ENCODE measurements at places on chromosomes 4 and X. TPM values are rescaled to one million over a fixed set of nuclear protein-coding genes. Genes with fewer than 3 reads are reported as not detected.

PUDP gene
- total RNA-seq = 15.3 TPM

GRCh38 chrX:19005909-19006308 is 22.0 kb upstream of the PHKA2 start:
- no peak for DNase-seq

- no peak for DNase-seq
Measured at GRCh38 chr4:151928112-151928511, 167.3 kb upstream of the GATB start.

DNA sequence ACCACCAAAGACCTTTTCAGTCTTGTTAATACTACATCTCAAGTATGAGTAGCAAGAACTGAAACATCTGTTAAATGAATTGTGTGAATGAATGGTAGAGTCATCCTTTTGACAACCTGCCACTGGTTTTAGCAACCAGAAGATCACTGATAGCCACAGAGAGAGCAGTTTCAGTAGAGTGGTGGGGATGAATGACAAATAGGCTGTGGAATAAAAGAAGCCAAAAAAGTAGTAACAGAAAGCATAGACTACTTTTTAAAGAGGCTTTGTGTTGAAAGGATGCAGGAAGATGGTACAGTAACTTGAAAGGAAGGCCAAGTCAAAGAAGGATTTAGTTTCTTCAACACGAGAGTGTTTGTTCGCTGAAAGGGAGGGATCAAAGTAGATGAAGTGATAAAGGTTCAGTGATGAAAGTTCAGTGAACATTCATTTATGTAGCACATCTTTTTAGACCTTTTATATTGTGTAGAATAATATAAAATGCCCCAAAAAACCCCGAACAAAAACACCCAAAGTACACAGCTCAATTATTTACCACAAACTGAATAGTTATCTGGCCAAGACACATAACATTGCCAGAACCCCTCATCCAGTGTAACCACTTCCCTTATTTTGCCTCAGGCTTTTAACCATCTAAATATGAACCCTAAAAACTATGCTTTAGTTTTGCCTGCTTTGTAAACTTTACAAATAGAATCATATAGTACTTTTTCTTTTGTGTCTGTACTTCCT is 40.1 kb upstream of the EIF1AX start:
- no peak for DNase-seq

DNA sequence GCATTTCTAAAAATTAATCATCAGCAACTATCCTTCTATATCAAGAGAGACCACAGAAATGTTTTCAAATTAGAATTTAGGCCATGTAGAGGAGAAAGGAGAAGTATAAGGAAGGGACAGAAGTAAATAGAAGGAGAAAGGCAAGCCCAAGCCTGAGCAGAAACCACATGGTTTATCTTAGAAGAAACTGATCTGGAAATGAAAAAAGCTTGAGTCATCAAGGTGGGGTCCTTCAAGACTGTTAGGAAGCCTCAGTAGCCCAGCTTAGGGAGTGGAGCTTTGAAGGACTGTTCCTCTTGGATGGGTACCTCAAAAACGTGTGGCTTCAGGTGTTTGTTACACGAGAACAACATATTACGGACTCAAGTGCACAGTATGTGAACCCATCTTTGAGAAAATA is 4.5 kb downstream of the BMX start:
- no peak for DNase-seq

DNA sequence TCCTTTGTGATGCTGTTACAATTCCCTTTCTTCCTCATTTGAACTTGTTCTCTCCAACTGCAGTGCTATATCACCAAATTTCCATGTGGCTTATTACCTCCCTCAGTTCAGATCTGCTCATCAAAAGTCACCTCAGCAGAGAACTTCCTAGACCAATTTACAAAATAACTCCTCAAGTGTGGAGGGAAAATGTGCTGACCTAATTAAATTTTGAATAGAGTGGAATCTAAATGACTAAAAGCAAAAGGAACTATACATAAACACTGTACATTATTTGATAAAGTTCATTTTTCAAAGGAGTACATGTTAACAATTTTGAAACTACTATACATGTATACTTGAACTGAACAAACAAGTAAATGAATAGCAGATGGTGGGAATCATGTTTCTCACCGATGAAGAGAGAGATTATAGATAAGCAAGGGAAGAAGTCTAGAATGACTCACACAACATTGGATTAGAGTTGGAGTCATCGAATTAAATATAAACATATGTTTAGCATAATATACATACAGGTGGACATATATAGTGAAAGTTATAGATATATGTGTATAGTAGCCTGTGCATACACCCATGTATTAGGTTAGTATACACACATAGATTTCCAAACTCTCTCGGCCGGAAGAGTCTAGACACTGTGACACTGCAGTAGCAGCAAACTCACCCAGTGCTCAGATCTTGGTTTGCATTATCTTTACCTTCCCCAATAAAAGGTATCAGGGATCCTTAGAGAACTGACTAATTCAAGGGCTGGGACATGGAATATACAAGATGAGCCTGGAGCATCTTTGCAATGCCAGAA is 318.7 kb downstream of the PCDH18 start:
- DNase-seq = no peak

Data from adrenal gland (tissue), 19 donors.